NCI-H1092 (cell line): ENCODE measurements at places on chromosomes 7 and 10.

- peak; percentile 78 for DNase-seq
Observed at GRCh38 chr7:26525398-26526264, 234.0 kb downstream of the SNX10 start.

DNA sequence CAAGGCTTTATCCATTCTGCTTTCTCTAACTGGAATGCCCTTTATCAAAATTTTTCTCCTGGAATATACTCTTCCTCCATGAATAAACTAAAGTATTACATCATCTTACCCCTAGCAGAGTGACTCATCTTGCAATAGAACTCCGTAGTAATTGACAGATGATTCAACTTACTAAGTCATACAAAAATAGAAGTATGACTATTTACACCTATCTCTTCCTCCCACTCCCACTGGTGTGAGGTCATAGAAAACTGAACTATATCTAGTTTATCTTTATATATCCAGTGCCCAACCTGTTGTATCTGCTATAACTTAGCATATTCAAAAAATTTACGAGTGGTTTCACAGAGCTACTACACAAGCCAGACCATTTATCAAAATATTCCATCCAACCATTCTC, 26.1 kb downstream of the ABCB1 start:
- no peak for DNase-seq

DNA sequence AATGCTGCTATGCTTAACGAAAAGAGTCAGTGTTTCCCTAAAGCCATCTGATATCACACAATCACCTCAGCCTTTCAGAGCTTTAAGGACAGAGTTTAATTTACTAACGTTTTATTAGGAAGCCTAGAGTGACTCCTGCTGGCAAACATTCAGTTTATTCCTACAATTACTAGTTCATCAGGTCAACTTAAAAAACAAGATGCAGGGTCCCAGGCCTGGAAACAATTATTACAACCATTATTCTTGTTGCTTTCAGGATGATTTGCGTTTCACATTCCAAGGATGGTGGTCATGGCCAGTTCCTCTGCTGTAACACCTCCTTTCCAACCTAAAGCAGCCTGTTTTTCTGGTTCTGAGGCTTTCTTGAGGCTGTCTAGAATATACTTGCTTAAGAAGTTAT, 1.5 kb upstream of the FAM53B start:
- DNase-seq = no peak

DNA sequence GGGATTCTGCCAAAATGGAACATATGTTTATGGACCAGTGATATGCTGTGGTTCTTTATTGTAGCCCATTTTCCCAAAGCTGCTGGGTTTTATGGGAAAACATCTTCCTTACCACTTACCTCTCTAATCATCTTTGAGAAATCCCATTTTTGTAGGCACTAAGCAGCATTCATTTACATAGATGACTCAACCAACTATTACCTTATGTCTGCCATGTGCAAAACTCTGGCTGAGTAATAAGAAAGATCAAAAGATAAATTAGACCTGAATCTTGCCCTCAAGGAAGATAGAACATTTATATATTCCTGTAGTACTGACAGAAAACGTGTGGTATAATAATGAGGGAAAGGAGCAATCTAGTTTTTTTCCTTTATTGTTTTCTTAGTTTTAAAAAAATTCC, 24.3 kb downstream of the CBLL1 start:
- no peak for DNase-seq

DNA sequence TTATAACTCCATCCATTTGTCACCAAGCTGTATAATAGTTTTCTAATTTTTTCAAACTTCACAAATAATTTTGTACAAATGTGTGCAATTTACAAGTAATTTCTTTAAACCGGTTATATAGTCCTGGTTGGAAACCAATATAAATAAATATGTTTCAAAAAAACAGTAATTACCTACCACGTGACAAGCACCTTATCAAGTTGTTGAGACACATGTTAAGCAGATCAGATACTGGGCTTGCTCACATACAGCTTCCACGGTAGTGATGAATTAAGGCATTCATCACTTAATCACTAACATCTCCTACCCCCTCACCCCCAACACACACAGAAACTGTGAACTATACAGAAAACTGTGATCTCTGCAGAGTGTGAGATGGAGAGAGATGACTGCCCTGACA, 630.0 kb upstream of the MBL2 start:
- DNase-seq = no peak

DNA sequence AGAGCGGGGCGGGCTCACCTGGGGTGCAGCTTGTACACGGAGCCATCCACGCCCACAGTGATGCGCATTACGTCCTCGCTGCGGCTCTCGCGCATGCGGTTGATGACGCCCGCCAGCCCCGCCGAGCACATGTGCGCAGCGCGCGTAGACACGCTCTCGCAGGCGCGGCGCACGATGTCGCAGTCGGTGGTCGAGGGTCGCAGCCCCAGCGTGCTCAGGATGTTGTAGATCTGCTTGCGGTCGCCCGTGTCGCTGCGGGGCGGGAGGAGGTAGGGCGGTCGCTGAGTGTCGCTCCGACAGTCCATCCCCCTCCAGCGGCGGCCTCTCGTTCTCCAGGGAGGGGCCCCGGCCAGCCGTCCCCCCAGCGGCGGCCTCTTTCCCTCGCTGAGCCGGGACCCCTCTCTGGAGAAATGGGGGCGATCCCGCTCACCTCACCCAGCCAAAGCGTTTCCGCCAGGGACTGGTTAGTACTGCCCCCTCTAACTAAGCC, 4.4 kb upstream of the MYL7 start:
- DNase-seq = no peak

- no peak for DNase-seq
Observed at GRCh38 chr7:27172315-27172774, 1.8 kb downstream of the HOXA10 start.

DNA sequence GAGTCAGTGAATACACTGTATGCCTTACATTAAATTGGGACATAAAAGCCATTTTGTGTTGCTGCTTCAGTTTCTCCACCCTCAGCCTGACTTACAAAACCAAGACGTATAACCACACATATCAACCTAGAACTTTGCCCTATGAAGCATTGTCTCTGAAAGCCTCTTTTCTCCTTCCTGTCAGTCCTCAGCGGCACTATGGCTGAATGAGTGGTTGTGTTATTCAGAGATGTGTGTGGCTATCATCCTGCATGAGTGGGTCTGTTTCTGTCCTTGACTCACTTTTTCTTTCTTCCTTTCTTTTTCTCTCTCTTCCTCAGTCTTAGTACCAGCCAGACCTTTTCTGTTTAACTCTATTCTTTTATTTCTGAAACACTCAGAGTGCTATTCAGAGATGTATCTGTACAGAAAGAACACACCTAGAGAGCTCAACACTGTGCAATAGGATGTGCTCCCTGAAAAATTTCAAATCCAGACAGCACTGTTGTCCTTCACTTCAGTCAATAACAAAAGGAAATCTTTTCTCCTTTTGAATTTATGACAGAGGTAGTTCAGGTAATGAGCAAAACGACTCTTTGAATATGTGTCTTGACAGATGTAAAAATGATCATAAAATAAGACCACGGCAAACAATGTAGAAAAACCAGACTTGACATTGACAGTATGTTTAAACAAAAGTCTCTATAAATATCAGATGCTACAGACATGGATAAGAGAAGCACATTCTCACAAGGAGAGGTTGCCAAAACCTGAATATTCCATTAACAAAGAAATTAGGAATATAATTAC, 163.3 kb upstream of the FEZF1 start:
- DNase-seq = no peak

GRCh38 chr10:55500931-55501559, 700.0 kb upstream of the PCDH15 start:
- no peak for DNase-seq

GRCh38 chr7:47888371-47889265, 59.6 kb downstream of the PKD1L1 start:
- no peak for DNase-seq

DNA sequence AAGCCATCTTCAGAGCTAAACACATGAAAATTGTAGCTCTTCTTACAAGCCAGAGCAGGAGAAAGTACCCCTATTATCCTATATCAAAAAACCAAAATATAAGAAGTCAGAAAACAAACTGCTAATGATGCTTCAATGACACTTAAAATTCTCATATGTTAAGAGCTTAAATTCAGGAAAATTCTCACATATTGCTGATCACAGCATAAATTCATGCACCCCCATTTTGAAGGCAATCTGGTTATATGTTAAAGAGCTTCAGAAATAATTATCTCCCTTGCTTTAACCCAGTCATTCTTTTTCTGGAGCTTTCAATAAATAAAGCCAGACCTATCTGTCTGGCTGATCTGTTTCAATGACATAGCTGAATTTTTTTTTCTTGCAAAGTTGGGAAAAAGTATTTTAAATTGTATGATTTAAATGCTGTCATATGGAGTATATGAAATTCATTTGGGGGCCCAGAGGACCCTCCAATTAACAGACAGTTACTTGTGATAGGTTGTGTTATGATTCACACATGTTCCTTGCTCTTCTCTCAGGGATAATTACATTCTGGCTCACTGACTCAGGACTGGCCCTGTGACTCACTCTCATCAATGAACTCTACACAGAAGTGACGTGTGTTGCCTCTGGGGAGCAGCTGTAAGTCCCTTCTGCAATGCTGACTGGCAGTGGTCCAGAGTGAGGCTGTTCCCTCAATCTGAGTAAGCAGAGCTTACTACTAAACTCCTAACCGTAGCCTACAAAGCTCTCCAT, 85.2 kb downstream of the HGF start:
- peak; percentile 85 for DNase-seq

DNA sequence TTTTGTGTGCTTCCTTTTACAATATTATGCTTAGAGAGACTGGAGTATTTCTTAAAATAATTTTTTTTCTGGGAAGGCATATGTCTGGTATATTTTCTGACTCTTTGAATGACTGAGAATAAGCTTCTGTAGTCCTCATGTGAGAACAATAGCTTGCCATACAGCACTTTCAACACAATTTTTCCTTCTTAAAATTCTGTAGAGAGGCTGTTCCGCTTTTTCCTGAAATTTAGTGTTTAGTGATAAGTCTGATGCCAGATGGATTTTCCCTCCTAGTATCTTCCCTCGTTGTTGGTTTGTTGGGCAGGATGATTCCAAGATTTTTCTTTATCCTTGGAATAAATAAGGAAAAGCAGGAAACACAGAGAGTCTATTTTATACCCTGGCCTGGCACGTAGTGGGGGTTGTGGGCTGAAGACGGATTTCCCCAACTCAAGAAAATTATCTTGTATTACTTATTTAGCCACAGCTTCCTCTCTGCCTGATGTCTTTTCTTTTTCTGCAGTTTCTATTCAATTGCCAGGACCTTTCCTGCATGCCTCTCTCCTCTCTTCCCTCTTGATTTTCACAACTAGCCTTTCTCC, 111.2 kb downstream of the AOAH start:
- no peak for DNase-seq

- DNase-seq = no peak
Observed at GRCh38 chr7:123867225-123867624, 22.3 kb downstream of the HYAL4 start.

DNA sequence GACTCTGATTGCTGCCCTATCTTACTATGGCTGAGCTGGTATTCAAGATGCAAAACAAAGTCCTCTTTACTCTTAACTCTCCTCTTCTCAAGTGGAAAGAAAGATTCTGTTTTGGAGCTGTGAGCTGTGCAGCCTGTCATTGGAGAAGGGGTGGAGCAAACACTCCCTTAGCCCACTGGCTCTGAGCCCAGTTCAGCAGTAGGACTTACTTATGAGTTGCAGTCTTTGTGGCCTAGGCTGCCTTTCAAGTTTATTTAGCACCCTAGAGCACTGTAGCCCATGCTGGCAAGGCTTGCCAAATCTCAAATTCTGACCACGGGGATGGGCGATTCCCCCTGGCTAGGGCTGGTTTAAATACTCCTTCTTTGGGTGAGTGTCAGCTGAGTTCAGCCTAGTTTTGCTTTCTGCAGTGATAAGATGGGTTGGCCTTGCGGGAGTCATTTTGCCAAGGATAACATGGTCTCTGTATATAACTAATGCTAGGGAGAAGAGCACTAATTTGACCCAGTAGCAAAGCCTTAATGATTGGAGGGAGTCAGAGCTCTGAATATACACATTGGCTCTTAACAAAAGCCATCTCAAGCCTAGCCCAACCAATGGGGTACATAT, 110.2 kb downstream of the MYO3A start:
- DNase-seq = no peak

DNA sequence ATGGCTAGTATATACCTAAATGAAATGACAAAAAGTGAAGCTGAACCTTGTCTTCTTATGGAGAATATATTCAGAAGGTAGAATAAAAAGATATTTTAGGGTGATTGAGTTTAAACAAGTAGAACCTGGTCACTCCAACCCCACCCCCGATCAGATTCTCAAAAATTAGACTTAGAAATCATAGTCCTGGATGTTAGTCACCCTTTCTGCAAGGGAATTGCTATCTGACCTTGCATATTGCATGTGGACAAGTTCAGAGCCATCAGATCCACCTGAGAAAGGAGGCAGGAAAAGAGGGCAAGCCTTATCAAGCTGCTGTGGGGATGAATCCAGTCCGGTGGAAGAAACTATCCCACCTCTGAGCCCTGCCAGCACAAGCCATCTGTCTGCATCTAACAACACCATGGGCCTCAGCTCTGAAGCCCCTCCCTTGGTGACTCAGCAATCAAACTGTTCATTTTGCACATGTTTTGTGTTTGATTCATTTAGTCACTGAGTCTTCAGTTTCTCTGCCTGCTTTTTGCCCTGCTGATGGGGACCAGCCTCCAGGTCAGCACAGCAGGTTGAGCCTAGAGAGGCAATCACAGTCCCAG, 727.3 kb downstream of the AUTS2 start:
- no peak for DNase-seq

GRCh38 chr7:73429622-73430505, 3.7 kb upstream of the FZD9 start:
- no peak for DNase-seq

- no peak for DNase-seq
Observed at GRCh38 chr7:134757938-134758337, 21.5 kb upstream of the CALD1 start.

GRCh38 chr10:100009283-100009792, 409 bp downstream of the DNMBP start:
- peak; percentile 32 for DNase-seq
